ENCODE measurements at places on chromosomes 6 and 20. TPM values are rescaled to one million over a fixed set of nuclear protein-coding genes. Genes with fewer than 3 reads are reported as not detected.

DNA sequence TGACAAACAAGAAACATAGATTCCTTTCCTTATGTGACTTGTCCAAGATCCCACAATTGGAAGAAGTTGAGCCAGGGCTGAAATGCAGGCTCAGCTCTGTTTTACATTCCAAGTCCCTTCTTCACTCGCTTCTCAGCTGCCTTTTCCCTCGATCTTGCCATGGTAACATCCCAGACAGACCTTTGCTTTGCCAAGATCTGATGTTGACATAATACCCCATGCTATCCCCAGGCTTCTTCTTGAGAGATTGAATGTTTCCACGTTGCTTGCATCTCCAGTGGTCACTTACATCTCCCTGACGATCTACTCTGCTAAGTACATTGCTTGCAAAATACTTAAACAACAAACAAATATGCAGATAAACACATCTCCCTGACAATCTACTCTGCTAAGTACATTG lies 63.5 kb downstream of the TBXT start:
- DNase-seq = no peak

The C20orf202 gene
- not detected for total RNA-seq

DNA sequence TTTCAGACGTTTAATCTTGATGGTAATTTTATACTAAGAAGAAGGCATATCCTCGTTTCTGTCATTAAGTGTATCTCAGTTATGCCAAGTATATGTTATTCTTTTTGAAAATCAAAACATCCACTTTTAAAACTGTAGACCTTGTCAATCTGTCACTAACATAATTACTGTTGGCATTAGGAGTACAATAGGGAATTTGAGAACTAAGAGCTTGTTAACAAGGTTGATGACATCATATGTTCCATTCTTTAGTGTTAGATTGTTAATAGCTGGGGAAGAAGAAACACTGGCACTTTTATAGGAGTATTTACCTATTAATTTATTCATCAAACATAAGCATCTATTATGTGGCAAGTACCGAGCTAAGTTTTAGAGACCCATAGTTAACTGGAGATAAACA lies 76.2 kb downstream of the MAP3K4 start:
- DNase-seq = no peak

The GGT7 gene
- 6.2 TPM for total RNA-seq

DNA sequence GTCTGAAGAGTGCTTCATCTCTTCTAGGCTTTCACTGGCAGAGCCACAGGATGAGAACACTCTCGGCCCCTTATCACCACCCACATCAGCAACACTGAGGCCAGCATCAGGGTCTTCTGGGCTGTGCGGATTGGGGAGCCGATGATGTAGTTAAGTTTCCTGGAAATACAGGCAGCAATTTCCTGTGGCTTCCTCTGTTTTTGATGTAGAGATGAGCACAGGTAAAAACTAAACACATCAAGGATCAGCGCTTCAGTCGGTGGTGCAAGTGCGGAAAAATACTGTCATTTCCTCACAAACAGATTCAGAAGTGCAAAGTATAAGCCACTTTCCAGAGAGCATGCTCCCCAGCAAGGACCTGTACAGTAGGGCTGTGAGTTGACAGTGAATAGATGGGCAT lies 62.6 kb downstream of the BACH2 start:
- DNase-seq = no peak

The SLC12A5 gene
- 2.2 TPM for total RNA-seq

- DNase-seq = no peak
Measured at GRCh38 chr20:19958928-19959327, 58.2 kb upstream of the NAA20 start.

GRCh38 chr6:105243487-105243886 lies 63.7 kb upstream of the POPDC3 start:
- no peak for DNase-seq

DNA sequence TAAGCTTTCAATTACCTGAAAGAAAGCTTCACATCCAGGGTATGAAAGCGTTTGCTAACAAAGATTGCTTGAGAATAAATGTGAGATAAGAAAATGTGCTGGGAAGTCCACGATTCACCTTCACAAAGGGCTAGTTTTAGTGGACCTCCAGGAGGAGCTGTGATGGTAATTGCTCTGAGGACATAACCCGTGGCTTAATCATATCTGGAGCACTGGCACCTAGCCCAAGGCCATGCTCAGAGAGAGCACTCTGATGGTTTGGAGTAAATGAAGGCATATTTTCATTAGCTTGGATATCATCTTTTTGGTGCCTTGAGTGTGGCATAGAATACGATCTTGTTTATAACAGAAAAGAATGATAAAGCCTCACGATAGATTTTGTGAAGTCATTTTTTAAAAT lies 46.9 kb upstream of the BACH2 start:
- DNase-seq = no peak

DNA sequence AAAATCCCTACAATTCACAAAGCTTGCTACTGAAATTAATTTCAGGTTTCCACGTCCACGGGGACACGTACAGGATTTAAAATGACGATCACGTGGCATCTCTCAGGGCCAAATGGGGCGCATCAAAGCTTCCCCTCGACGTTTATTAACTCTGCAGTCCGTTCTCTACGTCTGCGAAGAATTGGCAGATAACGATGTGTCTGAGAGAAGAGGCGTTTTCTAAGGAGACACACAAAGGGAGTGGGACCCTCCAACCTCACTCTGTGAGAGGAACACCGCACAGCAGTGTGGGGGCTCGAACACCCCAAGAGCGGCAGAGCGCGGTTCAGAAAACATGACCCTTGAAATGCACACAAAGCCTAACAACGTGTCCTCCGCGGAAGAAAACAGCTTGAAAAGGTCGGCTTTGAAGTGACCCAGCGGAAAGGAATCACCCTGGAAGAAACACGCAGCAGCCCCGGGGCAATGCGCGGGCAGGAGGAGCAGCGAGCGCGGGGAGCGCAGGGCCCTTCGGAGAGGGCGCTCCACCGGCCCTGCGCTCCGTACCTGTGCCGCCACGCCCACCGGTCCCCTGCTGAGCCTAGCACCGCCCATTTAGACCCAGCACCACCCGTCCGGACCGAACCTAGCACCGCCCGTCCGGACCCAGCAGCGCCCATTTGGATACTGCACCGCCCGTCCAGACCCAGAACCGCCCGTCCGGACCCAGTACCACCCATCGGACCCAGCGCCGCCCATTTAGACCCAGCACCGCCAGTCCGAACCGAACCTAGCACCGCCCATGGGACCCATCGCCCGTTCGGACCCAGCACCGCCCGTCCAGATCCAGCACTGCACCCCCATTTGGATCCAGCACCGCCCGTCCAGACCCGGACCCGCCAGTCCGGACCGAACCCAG lies 1.1 kb upstream of the AFDN start:
- no peak for DNase-seq

GRCh38 chr6:122998403-122998975 lies 2.5 kb downstream of the CLVS2 start:
- DNase-seq = no peak

DNA sequence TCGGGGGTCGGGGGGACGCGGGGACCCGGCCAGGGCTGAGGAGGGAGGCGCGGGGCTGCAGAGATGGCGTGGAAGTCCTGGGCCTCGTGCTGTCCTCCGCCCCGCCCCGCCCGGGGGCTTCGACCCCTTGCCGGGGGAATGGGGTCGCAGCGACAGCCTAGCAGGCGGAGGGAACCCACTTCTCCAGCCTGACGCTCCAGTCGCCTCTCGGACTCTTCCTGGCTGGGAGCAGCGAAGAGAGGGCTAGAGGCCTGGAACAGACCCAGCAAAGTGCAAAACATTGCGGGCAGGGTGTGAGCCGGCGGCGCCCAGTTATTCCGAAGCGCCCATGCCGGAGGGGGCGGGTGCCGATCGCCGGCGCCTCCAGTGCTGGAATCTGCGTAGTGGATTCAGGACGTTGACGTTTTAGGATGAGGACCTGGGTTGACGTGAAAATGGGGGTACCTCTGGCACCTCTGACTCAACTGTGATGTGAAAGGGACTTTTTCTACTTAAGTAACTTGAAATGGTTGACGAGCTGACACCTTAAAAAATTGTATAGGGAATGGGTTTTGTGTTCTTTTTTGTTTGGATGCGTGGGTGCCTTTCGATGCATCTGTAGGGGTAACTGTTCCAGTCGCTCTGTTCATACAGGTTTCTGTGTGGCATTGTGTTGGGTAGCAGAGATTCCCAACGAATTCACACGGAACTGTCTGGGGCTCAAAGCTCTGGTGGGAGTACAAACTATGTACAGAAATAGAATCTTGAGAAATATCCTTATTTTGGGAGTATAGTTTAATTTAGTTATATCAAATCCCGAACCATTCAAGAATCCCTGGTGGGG lies 1.4 kb downstream of the SLC35F1 start:
- DNase-seq = no peak

The C2 gene
- total RNA-seq = not detected

The UBD gene
- 9.2 TPM for total RNA-seq

The RAET1L gene
- not detected for total RNA-seq

DNA sequence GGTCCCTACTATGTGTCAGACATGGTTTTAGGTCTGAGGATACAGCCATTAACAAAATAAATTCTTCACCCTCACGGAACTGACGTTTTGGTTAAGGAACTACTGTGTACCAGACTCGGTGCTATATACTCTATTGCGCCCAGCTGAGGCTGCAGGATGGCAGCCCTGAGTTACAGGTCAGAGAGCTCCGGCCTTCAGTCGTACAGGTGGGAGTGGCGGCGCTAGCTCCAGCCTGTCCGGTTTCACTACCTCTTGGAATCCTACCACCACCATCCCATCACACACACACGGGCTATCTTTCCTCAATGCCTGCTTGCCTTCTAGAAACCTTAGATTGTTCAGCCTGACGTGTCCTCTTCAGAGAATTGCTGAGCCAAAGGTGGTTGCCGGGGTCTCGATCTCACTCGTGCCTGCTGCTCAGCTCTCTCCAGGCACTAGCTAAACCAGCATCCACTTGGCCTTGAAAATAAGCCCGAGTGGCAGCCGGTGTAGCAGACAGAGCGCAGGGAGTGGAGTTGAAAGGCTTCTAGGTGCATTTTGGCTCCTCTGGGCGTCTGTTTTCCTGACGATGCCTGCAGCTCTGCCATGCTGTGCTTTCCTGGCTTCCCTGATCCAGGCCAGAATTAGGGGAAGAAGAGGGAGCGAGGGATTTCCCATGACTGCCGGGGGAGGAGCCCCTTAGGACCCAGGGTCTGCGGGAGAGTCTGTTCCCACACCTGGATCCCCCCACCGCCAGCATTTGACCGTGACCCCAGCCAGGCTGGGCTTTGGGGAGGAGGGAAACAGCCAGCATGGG lies 1.1 kb upstream of the TCF15 start:
- no peak for DNase-seq

GRCh38 chr6:98469141-98469540 lies 365.2 kb upstream of the POU3F2 start:
- DNase-seq = no peak

The COL12A1 gene
- total RNA-seq = 49.3 TPM

GRCh38 chr6:107820338-107821261 lies 3.5 kb downstream of the SCML4 start:
- DNase-seq = no peak

- DNase-seq = no peak
Measured at GRCh38 chr6:49721297-49721696, 8.0 kb upstream of the CRISP2 start.

GRCh38 chr6:32081168-32081990 lies 27.8 kb downstream of the TNXB start:
- DNase-seq = no peak

DNA sequence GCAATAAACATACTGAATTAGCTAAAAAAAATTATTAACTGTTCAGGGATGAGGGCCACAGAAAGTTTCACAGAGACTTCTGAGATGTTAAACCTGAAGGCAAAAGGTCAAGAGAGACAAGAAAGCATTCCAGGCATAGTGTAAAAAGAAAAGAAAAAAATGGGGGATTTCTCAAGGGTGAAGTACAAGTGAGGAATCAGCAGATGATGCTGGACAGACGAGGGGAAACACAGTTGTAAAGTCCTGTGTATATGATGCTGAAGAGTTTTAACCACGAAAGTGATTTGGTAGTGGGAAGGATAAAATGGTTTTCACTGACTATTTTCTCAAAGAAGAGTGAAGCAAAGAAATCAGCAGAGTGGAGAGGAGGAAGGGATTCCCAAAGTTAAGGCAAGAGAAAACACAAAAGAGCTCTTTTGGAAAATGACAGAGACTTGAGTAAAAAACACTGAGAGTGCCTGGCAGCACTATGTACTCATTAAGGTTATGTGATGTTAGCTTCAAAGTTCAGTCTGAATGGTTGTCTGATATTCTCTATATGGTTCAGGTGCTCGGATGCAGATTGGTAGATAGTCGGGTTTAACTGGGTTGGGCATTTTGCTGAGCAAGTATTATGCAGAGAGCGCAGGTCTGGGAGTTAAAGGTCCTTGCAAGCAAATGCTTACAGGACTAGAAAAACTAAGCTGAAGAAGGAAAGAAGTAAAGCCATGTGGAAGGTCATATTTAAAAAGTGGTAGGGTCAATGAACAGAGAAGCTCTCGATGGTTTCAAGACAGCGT lies 16.4 kb downstream of the RAB23 start:
- no peak for DNase-seq

Data from glomerular endothelial cell (primary cell).